ENCODE measurements at places on chromosomes 6 and 20. TPM values are rescaled to one million over a fixed set of nuclear protein-coding genes. Genes with fewer than 3 reads are reported as not detected.

- no peak overlapping the region for H3K27ac ChIP-seq
- no peaks in the 10 kb centered on the region for H3K36me3 ChIP-seq
- DNase-seq, result no peak
- H3K27me3 ChIP-seq, result peaks cover 77% of the 10 kb centered on the region
- H3K4me1 ChIP-seq, result peaks cover 17% of the 10 kb centered on the region
These were observed 19.3 kb upstream of the NCR2 start for GRCh38 chr6:41315943-41316620.

GRCh38 chr20:53597030-53597482 is 3.4 kb upstream of the ZNF217 start:
- no peaks in the 10 kb centered on the region for H3K36me3 ChIP-seq
- no peaks in the 10 kb centered on the region for H3K27me3 ChIP-seq
- H3K4me3 ChIP-seq, result peak overlapping the region; percentile 82
- H3K27ac ChIP-seq, result peak overlapping the region; percentile 89
- peak; percentile 33 for DNase-seq
- H3K4me1 ChIP-seq, result peaks cover 32% of the 10 kb centered on the region

- peak; percentile 96 for DNase-seq
- H3K27ac ChIP-seq, result peak overlapping the region; percentile 94
- H3K27me3 ChIP-seq, result no peaks in the 10 kb centered on the region
- H3K4me1 ChIP-seq, result peaks cover 37% of the 10 kb centered on the region
These were observed 11.7 kb downstream of the ADNP start for GRCh38 chr20:50919567-50919966.

DNA sequence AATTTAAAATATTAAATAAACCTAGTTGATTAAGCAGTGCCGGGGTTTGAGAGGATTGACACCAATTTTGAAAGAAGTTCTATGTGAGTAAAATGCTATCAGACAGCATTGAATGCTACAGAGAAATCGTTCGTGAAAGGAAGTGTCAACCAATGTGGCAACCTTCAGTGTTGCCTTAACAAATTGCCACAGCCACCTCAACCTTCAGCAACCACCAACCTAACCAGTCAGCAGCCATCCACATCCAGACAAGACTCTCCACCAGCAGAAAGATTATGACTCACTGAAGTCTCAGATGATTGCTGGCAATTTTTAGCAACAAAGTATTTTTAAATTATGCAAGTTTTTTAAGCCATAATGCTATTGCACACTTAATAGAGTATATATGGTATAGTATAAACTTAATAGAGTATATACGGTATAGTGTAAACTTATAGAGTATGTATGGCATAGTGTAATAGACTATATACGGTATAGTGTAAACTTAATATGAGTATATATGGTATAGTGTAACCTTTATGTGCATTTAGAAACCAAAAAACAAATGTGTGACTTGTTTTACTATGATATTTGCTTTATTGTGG is 65.3 kb upstream of the ID4 start:
- H3K27ac ChIP-seq, result no peak overlapping the region
- no peak overlapping the region for H3K4me3 ChIP-seq
- H3K27me3 ChIP-seq, result no peaks in the 10 kb centered on the region
- DNase-seq, result peak; percentile 58

- DNase-seq, result no peak
- H3K27me3 ChIP-seq, result no peaks in the 10 kb centered on the region
- H3K36me3 ChIP-seq, result no peaks in the 10 kb centered on the region
These were observed 64.4 kb downstream of the DNAH8 start for GRCh38 chr6:38779310-38780062.

DNA sequence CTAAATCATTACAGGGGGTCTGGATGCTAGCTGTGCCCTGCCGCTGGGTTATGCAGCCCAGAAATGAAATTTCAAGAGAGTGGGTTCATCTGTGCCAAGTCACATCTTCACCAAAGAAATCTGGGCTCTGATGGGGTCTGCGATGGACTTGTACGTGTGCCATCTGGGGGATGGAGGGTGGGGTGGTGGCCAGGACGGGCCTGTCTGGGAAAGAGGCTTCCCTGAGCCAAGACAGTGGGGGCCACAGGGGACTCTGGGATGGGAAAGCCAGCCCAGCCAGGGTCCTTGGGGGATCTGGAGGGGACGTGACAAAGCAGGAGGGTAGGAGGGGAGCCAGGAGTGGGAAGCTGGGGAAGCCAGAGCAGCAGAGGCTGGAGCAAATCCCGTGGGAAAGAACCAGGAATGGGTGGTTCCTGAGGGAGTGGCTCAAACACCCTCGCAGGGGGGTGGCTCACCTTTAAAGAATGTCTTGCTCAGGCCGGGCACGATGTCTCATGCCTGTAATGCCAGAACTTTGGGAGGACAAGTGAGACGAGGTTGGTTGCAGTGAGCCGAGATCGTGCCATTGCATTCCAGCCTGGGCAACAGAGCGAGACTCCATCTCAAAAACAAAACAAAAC is 36.3 kb upstream of the SULF2 start:
- H3K4me1 ChIP-seq, result peaks cover 51% of the 10 kb centered on the region
- no peak overlapping the region for H3K4me3 ChIP-seq
- H3K27ac ChIP-seq, result peak overlapping the region; percentile 85
- no peaks in the 10 kb centered on the region for H3K27me3 ChIP-seq

DNA sequence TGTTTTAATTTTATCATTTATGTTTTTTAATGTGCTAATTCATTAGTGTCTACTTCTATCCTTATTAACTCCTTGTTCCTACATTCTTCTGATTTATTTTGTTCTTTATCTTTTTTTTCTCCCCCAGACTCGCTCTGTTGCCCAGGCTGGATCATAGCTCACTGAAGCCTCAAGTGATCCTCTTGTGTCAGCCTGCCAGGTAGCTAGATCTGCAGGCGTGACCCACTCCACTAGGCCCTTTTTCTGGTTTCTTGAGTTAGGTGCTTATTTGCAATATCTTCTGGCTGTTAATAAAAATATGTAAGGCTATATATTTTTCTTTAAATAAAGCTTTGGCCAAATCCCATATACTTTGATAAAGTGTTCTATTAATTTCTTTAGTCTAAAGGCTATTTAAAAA is 2.8 kb downstream of the TAF11 start:
- H3K27me3 ChIP-seq, result no peaks in the 10 kb centered on the region
- peaks cover 22% of the 10 kb centered on the region for H3K36me3 ChIP-seq

- H3K27me3 ChIP-seq, result no peaks in the 10 kb centered on the region
- H3K4me3 ChIP-seq, result no peak overlapping the region
- no peaks in the 10 kb centered on the region for H3K4me1 ChIP-seq
- H3K36me3 ChIP-seq, result no peaks in the 10 kb centered on the region
These were observed 10.6 kb downstream of the HCRTR2 start for GRCh38 chr6:55184782-55185530.

- peaks cover 4% of the 10 kb centered on the region for H3K36me3 ChIP-seq
- no peak overlapping the region for H3K4me3 ChIP-seq
- DNase-seq, result peak; percentile 25
- no peaks in the 10 kb centered on the region for H3K4me1 ChIP-seq
- H3K27ac ChIP-seq, result no peak overlapping the region
These were observed 10.7 kb upstream of the LAMP5 start for GRCh38 chr20:9503526-9504245.

GRCh38 chr20:5969940-5970339 is 19.5 kb downstream of the MCM8 start:
- no peak overlapping the region for H3K4me3 ChIP-seq
- H3K36me3 ChIP-seq, result peaks cover 14% of the 10 kb centered on the region
- no peak overlapping the region for H3K27ac ChIP-seq
- H3K4me1 ChIP-seq, result no peaks in the 10 kb centered on the region
- no peak for DNase-seq

The GNAS-AS1 gene
- 2.2 TPM for total RNA-seq

The NKX2-2 gene
- not detected for total RNA-seq

The ZNF165 gene
- total RNA-seq, result 10.8 TPM

Data from MCF 10A (cell line).